Endothelial cell of umbilical vein (primary cell): ENCODE measurements at places on chromosomes 6 and 20.
A peak's percentile ranks its signal among the peaks of the same experiment; 100 is the strongest.

- DNase-seq = no peak
Observed at GRCh38 chr20:1034415-1034789, 32.3 kb upstream of the RSPO4 start.

GRCh38 chr6:3230900-3231246 lies 3.4 kb upstream of the TUBB2B start:
- DNase-seq = peak; percentile 8

GRCh38 chr20:44979090-44979621 lies 12.8 kb downstream of the STK4 start:
- DNase-seq = no peak

- DNase-seq = no peak
Observed at GRCh38 chr6:6283746-6284145, 36.7 kb downstream of the F13A1 start.

GRCh38 chr20:21184819-21185218 lies 58.9 kb downstream of the KIZ start:
- DNase-seq = no peak

- DNase-seq = peak; percentile 53
Observed at GRCh38 chr6:130322673-130323268, 43.0 kb upstream of the TMEM200A start.

GRCh38 chr6:135159531-135159930 lies 21.6 kb upstream of the MYB start:
- DNase-seq = no peak

DNA sequence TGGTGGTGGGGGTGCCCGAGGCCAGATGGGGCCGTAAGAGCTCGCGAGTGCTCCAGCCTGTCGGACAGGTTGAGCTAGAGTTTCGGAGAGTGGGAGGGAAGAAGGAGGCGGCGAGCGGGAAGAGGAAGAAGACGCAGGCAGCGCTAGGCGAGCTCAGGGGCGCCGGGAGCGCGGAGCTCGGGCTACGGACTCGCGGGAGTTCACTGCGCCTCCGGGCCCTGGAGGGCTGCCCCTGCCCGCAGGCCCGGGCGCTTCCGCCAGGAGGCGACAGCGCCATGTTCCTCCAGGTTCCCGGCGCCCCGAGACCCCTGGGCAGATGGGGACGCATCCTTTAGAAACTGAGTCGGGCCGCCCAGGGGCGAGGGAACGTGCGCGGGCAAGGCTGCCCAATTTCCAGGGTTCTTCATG lies 984 bp downstream of the TFAP2C start:
- no peak for DNase-seq

- no peak for DNase-seq
Observed at GRCh38 chr20:3698591-3699001, 13.8 kb downstream of the SIGLEC1 start.

DNA sequence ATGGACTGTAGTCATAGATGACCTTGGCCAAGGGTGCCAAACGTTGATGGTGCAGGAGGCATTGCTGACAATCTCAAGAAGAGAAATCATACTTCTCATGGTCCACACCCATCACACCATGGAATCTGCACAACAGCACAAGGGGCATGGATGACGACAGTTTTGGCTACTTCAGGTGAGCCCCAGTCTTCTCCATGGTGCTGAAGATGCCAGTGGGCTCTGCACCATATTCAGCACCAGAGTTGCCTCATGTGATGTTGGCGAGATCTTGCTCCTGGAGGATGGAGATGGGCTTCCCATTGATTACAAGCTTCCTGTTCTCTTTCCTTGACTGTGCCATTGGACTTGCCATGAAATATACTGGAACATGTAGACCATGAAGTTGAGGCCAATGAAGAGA lies 188.9 kb downstream of the NRN1 start:
- DNase-seq = no peak

DNA sequence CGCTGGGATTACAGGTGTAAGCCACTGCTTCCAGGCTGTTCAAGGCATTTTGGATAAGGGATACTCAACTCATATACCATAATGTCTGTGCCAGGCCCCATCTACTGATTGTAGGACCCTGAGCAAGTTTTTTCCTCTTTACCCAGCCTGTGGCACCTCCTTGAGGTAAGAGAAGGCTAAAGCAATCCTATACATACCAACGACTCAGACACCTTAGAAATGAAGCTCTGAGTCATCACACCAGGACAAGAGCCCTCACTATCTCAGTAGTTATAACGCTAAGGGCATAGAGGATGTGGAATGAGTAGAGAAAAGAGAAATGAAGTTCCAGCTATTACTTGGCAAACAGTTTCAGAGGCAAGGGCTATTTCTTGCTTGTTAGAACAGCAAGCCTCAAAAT lies 16.9 kb downstream of the NDRG3 start:
- DNase-seq = no peak

GRCh38 chr6:170429450-170429849 lies 122.9 kb downstream of the FAM120B start:
- DNase-seq = peak; percentile 49

GRCh38 chr6:97423190-97423589 lies 140.2 kb upstream of the MMS22L start:
- no peak for DNase-seq

DNA sequence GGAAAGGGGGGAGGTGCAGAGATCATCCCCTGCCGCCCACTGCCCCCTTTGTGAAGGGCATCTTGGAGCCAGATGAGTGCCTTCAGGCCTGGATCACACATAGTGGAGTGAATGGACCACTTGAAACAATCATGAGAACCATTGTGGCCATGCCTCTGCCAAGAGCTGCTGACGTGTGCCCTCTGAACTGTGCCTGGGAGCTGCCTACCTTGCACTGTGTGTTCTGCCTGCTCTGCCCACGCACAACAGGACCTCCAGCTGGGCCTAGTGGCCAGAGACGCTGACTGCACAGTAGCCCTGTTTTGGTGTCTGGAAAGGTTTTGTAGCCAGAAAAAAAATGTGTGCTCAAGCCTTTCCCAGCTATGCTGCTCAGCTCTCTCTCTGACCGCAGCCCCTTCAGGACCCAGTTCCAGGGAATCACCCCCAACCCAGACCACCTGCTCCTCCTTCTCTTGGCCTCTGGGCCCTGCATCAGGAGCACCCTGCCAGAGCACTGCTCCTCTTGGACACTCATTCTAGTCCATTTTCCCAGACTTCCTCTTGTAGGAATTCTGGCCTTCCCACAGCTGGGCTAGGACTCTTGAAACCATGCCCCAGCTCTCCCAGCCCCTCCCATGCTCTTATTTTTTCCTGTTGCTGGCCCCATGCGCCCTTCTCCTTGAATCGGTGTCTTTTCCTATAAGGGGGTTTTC lies 1.6 kb upstream of the ADIG start:
- no peak for DNase-seq

GRCh38 chr6:12289365-12289919 lies 719 bp upstream of the EDN1 start:
- DNase-seq = peak; percentile 91

GRCh38 chr6:135129136-135129856 lies 51.8 kb upstream of the MYB start:
- DNase-seq = no peak

- DNase-seq = no peak
Observed at GRCh38 chr6:33958526-33959328, 154.9 kb upstream of the MLN start.

DNA sequence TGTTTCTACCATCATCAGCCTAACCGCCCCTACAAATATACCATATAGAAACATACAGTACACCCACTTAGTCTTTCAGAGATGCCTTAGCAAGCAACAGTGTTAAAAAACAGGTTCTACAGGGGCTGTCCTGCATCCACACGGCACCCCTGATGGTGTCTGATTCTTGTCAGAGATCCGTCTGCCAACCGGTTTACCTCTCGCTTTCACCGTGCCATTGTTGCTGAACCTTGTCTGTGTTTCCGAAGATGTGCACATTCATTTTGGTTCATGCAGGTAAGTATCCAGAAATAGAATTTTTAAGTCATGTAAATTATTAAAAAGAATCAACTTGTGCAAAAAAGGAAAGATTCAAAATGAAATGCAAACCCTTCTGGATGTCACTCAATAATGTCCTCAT lies 52.9 kb downstream of the EPHA7 start:
- DNase-seq = no peak

DNA sequence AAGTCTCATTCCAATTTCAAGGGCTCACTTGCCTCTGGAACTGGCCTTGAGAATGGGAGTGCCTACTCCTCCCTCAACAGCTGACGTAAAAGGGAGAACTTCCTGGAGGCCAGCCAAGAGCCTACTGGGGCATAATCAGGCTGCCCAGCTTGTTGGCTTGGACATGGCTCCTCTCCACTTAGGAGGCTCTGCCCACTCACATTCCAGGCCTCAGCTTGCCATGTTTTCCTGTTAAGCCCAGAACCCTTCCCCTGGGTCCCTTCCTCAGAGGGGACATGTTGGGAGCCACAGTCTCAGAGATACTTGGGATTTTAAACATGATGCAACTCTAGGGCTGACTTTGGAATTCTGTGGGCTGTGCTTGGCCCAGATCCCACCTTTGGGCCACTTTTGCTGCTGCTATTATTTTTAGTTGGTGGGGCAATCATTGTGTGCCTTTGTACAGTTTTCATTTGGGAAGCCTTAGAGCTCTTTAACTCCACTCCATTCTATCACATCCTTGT lies 31.5 kb upstream of the ADTRP start:
- peak; percentile 29 for DNase-seq

GRCh38 chr6:161031721-161032495 lies 40.3 kb downstream of the MAP3K4 start:
- peak; percentile 60 for DNase-seq

DNA sequence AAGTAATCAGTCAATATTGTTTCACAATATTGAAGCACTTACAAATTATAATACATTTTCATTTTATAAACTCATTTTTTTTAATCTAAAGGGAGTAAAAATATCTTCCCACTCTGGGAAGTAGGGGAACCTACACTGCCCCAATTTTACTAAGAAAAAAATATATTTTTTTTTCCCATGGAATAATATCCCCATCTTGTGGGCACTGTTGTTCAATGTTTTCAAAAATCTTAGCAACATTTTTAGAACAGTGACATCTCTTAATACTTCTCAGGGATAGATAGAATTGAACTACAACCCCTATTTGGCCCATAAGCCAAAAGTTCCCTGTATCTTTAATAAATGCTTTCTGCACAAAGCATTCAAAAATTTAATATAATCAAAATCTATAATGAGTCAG lies 42.9 kb downstream of the ARHGAP18 start:
- peak; percentile 64 for DNase-seq

GRCh38 chr20:38799203-38799602 lies 6.3 kb upstream of the PPP1R16B start:
- DNase-seq = peak; percentile 90
